GM23248 (cell line): ENCODE measurements at places on chromosomes 1 and 21. TPM values are rescaled to one million over a fixed set of nuclear protein-coding genes. Genes with fewer than 3 reads are reported as not detected.

DNA sequence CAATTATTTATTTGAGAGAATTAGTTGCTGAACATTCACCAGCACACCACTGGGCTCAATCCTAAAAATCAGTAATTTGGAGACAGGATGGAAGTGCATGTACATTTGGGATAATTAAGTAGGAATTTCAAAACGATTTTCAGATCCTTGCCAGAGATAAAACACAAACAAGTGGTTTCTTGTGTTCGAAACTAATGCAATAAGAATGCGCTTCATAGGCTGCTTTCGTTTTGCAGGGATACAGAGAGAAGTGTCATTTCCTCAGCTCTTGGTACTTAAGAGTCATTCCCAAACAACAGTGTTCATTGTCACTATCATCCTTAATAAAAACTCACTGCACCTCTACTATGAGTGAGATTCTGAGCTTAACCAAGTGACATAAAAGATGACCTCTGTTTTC is 20.6 kb upstream of the USP24 start:
- DNase-seq, result peak; percentile 88
- no peaks in the 10 kb centered on the region for H3K36me3 ChIP-seq
- H3K27me3 ChIP-seq, result no peaks in the 10 kb centered on the region
- peak overlapping the region; percentile 21; the same call in 1 of the 2 replicates for H3K27ac ChIP-seq
- H3K4me3 ChIP-seq, result peak overlapping the region; percentile 30; the same call in 1 of the 2 replicates

DNA sequence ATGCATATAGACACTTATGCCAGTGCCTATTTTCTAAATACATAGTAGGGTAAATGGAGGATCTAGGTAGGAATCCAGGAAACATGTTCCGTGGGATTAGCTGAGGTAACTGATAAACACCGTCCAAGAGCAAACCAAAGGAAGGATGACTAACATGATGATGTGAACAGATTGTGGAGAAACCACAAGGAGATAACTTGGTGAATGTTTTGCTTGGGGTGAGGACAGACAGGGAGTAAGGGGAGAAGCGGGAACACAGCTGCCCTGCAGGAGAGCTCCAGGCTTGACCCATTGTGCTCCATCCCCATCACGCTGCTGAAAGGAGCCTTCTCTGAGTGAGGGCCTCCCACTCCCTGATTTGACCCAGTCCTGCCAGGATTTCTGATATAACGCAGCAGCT is 87.0 kb upstream of the ZC3H11B start:
- H3K36me3 ChIP-seq, result no peaks in the 10 kb centered on the region
- H3K4me1 ChIP-seq, result no peaks in the 10 kb centered on the region
- H3K27me3 ChIP-seq, result no peaks in the 10 kb centered on the region
- H3K27ac ChIP-seq, result no peak overlapping the region

DNA sequence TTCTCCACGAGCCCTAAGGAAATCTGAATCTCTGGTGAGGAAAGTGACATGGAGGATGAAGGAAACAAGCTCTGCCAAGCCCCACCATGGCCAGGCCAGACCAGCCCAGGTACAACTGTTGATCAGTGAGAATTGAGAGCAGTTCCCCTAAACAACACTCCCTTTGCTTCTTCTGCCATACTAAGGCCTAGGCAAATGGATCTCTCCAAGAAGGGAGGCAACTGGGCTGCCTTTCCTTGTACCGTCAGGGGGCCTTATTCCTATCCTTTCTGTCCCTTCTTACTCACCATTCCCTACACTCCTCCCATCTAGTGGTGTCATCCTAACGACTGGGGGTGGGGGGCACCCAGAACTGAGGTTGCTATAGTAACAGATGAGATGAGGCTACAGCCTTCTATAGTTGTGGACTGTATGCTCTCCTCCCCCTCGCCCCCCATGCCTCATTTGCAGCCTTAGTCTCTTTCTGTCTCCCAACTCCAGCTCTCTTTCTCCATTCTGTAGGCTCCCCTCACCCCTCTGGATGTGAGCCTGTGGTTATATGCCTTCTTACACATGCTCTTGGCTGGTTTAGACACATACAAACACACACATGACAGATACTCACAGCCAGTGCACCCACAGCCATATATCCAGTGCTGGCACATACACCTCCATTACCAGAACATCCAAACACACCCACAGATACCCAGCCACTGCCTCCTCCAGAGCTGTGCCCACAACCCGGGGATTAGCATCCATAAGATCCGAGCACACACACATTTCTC is 3.6 kb downstream of the PEA15 start:
- H3K4me1 ChIP-seq, result peaks cover 45% of the 10 kb centered on the region
- peaks cover 40% of the 10 kb centered on the region for H3K36me3 ChIP-seq
- peak overlapping the region; percentile 81 for H3K4me3 ChIP-seq
- no peaks in the 10 kb centered on the region for H3K27me3 ChIP-seq

DNA sequence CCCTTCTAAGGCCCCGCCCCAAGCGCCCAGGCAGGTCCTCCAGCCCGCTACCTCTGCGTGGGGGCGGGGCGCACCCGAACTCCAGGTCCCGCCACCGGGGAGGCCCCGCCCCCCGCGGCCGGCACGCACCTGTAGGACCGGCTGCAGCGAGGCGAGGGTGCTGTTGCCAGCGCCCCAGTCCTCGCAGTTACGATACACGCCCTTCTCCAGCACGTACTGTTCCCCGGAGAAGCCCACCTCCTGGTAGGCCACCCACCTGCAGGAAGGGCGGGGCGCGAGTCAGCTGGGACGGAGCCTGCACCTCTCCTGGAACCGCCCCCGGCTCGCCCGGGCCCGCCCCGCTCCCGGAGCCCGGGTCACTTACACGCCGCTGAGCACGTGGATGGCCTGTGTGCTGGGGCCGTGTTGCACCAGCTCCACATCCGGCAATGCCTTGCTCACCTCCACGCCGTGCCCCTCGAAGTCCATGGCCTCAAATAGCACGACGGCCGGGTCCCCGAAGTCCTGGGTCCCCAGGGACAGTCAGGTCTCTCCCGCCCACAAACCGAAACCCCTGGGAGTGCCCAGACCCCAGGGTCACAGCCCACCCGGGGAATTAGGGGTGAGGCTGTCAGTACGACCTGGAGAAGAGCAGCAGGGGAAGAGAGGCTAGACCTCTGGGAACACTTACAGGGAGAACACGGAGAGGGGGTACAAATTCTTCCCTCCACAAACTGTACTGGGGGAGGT is 17.3 kb downstream of the CRYBG2 start:
- peaks cover 9% of the 10 kb centered on the region for H3K27me3 ChIP-seq
- H3K4me1 ChIP-seq, result 0 out of 2 replicates have a peak, but pooled peaks cover 4% of the 10 kb centered on the region
- H3K36me3 ChIP-seq, result no peaks in the 10 kb centered on the region
- peak; percentile 45 for DNase-seq
- H3K4me3 ChIP-seq, result peak overlapping the region; percentile 61

DNA sequence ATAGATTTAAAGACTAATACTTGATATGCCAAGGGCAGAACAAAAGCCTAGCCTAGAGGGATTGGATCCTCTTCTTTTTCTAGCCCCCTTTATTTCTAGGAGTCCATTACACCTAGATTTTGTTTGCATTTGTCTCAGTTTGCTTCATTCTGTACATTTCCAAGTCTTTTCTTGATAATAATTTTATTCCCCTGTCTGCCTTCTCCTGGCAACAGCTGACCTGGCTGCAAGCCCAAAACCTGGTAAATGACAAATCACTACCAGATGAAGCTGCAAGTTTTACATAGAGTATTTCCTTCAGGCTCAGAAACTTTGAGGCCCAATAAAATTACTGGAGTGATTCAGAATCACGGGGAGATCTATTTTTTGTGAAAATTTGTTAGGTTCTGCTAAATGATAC is 36.5 kb upstream of the LHX8 start:
- H3K4me3 ChIP-seq, result no peak overlapping the region
- no peak overlapping the region for H3K27ac ChIP-seq
- H3K4me1 ChIP-seq, result no peaks in the 10 kb centered on the region
- no peaks in the 10 kb centered on the region for H3K27me3 ChIP-seq

DNA sequence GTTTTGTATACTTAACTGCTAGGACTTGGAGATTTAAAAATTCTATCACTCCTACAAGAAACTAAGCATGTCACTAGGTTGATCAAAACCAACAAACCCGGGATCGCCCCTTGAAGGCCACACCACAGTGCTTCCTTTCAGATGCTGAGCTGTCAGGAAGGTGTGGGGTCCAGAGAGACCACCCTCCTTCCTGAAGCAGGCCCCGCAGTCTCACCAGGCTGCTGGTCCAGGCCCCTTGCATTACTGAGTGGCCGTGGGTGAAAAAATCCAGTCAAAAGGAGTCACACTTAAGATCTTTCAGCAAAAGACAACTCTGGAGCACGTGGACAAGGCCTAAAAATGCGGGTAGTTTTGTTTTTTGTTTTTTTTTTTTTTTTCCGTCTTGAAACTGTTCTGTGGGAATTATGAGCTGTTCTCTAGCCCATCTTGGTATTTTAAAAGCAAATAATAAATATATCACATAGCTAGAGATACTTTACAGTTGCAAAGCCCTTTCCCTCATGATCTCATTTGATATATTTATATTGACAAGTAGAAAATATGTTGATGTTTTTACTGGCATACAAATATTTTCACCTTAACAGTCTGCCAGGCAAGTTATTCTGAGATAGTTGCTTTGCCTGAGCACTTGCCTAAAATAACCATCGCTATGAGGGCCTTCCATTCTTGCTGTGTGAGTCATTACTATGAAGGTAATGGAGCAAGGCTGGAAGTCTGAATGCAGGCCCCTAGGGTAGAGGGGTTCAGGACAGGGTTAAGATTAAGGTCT is 73.1 kb upstream of the EDEM3 start:
- H3K4me1 ChIP-seq, result peaks cover 10% of the 10 kb centered on the region
- no peaks in the 10 kb centered on the region for H3K36me3 ChIP-seq
- no peaks in the 10 kb centered on the region for H3K27me3 ChIP-seq
- H3K4me3 ChIP-seq, result no peak overlapping the region
- no peak overlapping the region for H3K27ac ChIP-seq

DNA sequence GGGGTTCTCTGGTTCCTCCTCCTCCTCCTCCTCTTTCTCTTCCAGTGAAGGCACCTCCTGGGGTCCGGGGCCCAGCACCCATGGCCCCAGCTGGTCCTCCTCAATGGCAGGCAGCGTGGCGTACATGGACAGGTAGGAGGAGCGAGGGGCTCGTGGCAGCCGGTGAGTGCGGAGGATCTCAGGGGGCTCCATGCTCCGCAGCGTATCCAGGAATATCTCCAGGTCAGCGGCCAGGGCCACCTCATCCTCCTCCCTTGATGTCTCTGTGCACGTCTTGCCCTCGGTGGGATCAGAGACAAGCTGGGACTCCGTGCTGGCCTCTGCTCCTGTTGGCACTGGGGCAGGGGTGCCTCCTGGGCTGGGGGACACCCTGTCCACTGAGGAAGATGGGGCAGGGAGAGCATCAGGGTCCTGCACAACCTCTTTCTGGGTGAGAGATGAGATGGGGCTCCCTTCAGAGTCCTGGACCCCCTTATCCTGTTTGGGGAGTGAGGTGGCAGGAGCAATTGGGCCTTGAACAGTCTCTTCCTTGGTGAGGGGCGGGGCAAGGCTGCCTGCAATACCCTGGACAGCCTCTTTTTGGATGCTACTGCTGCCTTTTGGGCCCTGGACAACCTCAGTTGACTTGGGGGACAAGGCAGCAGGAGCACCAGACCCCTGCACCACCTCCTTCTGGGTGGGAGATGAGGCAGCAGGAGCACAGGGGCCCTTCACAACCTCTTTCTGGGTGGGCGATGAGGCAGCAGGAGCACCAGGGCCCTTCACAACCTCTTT is 9.6 kb downstream of the CRYBG2 start:
- H3K27me3 ChIP-seq, result no peaks in the 10 kb centered on the region; the same call in 1 of the 2 replicates
- H3K36me3 ChIP-seq, result no peaks in the 10 kb centered on the region

OSCP1 gene
- 6.6 and 6.9 TPM in 2 replicates for total RNA-seq

VWA1 gene
- total RNA-seq, result 1.4 and 2.3 TPM in 2 replicates
